Activated T-cell treated with anti-CD3 and anti-CD28 coated beads for 48 hours (primary cell): ENCODE measurements at places on chromosomes 3 and 15.

GRCh38 chr3:113441051-113441770 is at the start of gene CFAP44:
CFAP44 (minus strand) TSS chr3:113441493; CDS start chr3:113433664, 7,829 bp downstream.
- DNase-seq, result peak; percentile 43

DNA sequence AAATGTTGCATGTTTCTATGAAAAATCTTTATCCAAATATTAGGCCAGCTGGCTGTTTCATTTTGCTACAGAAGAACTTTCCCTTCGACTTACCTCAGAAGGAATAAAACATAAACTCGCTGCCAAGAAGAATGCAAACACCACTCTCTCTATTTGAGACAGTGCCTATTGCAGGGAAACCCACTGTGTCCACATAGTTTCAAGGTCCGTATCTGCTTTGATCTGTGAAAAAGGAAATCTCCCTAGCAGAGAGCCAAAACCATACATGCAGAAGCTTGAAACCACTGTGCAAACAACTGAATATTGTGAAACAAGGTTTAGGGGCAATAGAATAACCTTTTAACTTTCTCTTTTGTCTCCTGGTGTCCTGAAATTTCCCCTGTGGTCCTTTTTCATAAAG is 35.0 kb upstream of the CAPN7 start:
- no peak for DNase-seq

GRCh38 chr15:28899061-28899738 is 13.4 kb downstream of the APBA2 start:
- DNase-seq, result no peak

GRCh38 chr3:101966226-101966625 is 116.9 kb downstream of the NFKBIZ start:
- DNase-seq, result no peak

DNA sequence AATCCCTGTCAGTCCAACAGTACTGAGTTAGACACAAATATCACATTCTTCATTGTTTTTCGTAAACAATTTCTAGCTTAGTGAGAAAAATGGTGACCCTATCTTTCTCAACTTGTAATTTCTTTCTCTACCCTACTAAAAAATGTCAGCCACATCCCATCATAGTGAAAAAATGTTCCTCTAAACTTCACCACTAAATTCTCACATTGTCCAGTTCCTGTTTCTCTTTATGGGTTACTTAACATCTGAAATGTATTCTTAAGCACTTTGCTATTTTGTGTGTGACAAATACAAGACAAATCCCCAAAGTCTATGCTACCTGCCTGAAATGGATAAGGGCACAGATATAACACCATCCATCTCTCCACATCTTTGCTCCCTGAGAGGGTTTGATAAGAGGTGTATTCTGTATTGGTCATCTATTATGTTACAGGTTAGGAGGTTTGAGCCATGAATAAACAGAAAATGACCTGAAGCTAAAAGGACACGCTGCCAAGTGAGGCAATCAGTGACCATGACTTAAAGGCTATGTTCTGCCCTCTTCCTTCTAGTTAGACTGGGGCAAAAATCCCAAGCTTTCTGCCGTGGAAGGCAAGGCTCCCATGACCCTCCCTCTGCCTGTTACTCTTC is 118.2 kb downstream of the GADL1 start:
- DNase-seq, result no peak

DNA sequence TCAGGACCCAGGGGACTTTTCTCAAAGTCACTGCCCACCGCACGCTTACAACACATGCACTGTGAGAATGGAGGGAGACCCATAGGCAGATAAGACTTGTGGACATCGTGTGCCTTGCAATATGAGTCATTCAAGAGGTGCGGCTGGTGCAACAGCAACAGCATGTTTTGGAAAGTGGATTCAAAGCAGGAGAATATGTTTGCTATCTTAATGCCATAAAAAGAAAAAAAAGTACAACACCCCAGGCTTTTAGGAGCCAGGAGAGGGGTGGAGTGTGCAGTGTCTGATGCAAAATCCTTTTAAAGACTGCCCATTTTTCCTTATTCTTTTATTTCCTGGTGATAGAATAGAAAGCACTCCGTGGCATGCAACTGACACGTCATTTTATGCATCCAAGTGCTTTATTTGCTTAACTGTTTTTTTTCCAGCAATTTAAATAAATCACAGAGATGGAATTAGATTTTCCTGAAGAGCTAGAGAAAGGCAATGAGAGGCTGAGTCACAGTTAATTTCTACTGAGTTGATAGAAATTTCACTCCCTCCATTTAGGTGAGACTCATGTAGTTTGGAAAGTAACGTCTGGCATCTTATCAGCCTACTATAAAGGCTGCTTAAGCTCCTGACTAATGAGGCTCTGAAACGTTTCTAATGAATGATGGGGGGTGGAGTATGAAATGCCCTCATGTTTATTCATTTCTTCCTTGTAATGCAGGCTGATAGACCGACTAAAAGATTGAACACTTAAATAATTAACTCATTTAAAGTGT is 96.4 kb downstream of the NSUN3 start:
- DNase-seq, result no peak

GRCh38 chr3:157363393-157363792 is 73.3 kb upstream of the PTX3 start:
- no peak for DNase-seq

GRCh38 chr3:49333091-49333490 is 6.8 kb downstream of the USP4 start:
- DNase-seq, result no peak

- no peak for DNase-seq
These were observed 372.1 kb downstream of the NR2F2 start for GRCh38 chr15:96702589-96702988.

GRCh38 chr3:45785605-45786150 is 10.7 kb downstream of the SLC6A20 start:
- no peak for DNase-seq

DNA sequence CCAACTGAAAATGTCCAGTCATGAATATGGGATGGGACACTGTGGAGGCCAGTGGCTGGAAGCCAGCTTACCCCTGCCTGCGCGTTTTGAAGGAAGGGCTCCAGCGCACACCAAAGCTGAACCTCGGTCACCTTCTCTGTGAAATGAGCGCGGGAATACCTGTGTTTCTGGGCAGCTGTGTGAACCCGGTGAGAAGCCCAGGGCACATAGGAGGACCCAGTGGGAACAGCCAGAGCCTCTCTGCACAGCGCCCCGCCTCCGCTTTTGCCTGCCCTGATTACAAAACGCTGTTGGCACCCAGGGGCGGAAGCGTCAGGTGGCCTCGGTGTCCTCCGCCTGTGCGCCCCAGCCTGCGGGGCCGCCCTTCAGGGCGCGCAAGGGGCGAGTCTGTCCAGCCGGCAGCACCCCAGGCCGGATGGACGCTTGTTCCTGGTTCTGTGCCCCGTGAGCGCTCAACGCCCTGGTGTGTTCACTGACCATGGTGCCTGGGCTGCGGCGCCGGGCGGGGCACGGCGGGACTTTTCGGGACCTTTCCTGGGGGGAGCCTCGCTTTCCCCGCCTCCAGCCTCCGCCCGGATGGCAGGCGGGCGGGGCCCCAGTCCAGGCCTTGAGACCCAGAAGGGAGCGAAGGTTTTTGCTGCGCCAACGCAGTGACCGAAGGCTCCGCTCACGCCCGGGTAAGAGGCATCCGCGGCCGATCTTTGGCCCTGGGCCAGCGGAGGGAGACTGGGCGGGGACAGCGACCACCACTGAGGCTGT is at the start of gene SQOR:
TSS of gene SQOR (plus strand) at position 598 of the 759 bp plus-strand sequence. CDS start 23,895 bp downstream, outside the sequence.
- DNase-seq, result peak; percentile 63

DNA sequence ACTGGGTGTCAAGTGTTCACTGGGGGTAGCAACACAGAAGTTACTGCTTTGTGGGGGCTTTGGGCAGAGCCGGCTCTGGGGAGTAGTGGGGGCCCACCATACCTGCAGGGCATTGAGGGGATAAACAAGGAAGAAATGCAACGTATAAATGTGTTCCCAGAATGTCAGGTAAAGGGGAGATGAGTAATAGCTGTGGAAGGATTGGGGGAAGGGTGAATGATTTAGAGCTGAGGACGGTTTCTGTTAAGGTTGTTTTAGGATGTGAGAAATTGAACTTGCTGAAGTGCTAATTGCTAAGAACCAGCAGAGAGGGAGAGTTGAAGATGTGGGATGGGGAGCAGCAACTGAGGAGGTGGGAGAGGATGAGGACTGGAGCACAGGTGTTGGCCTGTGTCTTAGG is 10.7 kb downstream of the SCG5 start:
- DNase-seq, result no peak

DNA sequence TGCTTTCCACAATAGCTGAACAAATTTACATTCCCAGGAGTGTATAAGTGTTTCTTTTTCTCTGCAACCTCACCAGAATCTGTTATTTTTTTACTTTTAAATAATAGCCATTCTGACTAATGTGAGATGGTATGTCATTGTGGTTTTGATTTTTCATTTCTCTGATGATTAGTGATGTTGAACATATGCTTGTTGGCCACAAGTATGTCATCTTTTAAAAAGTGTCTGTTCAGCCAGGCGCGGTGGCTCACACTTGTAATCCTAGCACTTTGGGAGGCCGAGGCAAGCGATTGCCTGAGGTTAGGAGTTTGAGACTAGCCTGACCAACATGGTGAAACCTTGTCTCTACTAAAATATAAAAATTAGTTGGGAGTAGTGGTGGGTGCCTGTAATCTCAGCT is 619.3 kb downstream of the SI start:
- DNase-seq, result no peak

GRCh38 chr15:26682598-26683164 is 90.2 kb downstream of the GABRB3 start:
- no peak for DNase-seq

DNA sequence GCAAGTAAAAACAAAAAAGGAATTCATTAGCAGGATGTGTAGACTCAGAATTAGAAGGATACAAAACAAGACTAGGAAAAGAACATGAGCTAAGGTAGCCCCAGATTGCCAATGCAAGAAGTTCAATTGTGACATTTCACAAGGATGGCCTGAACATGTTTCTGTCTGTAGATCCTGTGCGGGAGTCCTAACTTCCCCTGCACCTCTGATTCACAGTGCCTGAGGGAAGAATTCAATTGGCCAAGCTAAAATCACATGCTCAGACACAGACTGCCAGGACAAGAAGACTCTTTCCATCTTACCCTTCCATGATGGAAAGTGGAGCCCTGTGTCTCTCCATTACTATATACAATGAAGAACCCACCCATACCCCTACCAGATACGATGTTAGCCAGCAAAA is 251.5 kb downstream of the KCNH8 start:
- DNase-seq, result no peak

GRCh38 chr3:161149529-161149928 is 44.4 kb upstream of the B3GALNT1 start:
- no peak for DNase-seq

DNA sequence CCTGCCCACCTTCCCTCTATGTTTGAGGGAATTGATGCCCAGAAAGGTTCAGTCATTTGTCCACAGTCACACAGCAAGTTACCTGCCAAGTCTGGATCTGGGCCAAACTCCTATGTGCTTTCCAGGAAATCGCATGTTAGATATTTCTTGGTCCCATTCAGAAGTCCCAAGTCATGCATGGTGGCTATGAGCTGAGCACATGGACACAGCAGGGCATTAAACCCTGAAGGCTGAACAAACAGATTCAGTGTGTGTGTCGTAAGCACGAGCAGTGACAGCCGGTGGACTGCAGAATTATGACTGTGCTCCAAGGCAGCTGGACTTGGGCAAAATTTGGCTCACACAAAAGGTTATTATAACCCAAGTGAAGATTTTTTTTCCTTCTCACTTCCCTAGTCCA is 11.4 kb upstream of the SLC6A6 start:
- DNase-seq, result no peak

GRCh38 chr3:127940116-127940515 is 25.1 kb downstream of the KBTBD12 start:
- DNase-seq, result no peak

DNA sequence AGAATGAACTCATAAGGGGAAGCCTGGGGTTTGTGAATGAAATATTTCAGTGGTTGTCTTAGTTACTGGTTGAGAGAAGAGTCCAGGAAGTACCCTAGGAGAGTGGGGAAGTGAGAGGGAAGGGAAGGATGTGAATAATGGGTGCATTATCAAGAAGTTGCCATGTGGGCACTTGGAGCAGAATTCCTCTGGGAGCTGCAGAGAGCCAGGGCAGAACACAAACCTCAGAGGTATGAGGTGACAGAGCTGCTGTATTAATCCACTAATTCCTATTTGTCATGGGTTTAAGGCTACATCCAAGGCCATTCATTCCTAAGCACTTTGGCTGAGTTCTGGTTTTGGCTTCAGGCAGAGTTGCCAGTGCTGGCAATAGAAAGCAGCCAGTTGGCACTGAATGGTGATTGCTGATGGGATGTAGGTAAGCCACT is 29.0 kb downstream of the NDUFB4 start:
- DNase-seq, result no peak

DNA sequence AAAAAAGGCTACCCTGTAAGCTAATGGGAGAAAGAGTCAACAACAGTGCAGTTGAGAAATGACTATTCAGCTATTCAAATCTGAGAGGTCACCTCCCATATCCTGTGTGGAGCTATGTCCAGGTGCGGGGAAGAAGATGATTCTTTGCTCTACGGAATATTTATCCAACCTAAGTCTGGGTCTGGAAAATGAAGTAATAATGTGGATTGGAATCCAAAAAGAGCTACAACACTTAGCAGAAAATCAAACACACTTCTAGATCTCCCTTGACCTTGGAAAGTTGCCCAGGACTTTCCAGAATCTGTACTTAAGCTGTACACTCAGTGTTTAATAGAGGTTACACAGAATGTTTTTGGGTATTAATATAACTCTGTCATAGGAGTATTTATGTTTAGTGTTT is 251.9 kb downstream of the NAALADL2 start:
- no peak for DNase-seq

GRCh38 chr3:190150681-190151080 is 30.0 kb upstream of the P3H2 start:
- DNase-seq, result no peak

GRCh38 chr3:140176526-140176925 is 241.5 kb downstream of the CLSTN2 start:
- no peak for DNase-seq

- no peak for DNase-seq
These were observed 32.0 kb downstream of the TRPM1 start for GRCh38 chr15:31069360-31070000.

DNA sequence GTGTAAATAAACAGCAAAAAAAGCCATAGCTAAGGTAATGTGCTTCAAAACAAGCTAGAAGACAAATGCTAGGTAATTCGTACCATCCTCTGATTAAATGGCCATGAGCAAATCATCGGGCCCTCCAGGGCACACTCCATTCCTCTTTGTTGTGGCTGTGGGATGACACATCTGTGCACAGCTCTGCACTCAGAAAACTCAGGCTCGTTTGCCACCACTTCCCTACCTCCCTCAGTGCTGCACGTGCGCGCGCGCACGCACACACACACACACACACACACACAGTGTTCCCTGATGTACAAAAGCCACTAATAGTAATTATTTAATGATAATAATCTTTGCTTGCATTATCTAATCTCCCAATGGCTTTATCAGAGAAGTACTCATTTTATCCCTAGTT is 336.6 kb downstream of the FEZF2 start:
- DNase-seq, result no peak

DNA sequence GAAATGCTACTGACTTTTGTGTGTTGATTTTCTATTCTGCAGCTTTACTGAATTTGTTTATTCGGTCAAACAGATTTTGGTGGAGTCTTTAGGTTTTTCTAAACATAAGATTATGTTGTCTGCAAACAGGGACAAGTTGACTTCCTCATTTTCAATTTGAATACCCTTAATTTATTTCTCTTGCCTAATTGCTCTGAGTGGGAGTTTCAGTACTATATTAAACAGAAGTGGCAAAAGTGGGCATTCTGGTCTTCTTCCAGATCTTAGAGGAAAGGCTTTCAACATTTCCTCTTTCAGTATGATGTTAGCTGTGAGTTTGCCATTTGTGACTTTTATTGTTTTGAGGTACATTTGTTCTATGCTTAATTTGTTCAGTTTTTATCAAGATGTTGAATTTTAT is 268.5 kb downstream of the WNT5A start:
- DNase-seq, result no peak

GRCh38 chr15:27101982-27102381 is 131.0 kb downstream of the GABRG3 start:
- DNase-seq, result no peak
